Brain (organoid and tissue), 16 donors: ENCODE measurements at places on chromosomes 4 and X. TPM values are rescaled to one million over a fixed set of nuclear protein-coding genes. Genes with fewer than 3 reads are reported as not detected.
A peak's percentile ranks its signal among the peaks of the same experiment; 100 is the strongest.

UGT2B10 gene
- not detected for polyA plus RNA-seq

CASP3 gene
- polyA plus RNA-seq: 8.4 TPM

ADAM29 gene
- not detected for polyA plus RNA-seq

ARHGEF38 gene
- 0.12 TPM for polyA plus RNA-seq

TCEAL1 gene
- 28.5 TPM for polyA plus RNA-seq

TSPAN5 gene
- 18.3 TPM for polyA plus RNA-seq

PARM1 gene
- 11.2 TPM for polyA plus RNA-seq

SPARCL1 gene
- 345 TPM for polyA plus RNA-seq

KCNE5 gene
- 1.3 TPM for polyA plus RNA-seq

WDR17 gene
- polyA plus RNA-seq: 1.6 TPM

HPSE gene
- polyA plus RNA-seq: 4.3 TPM

DNA sequence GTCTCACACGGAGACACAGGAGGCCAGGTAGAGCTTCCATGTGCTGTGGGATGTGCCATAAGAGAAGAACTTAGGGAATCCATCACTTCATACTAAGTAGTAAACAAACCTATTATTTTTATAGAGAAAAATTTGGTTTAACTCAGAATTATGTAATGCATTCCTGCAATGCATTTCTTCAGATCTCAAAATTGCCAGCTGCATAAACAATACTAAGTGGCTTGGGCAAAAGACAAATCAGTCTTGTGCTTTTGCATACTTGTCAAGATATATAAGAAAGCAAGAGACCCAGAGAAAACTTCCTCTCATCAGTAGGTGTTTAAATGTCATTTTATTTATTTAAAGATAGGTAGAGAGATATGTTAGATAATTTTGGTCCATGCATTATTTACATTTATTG is 382.1 kb upstream of the CTSO start:
- no peak for DNase-seq

- no peak for DNase-seq
Observed at GRCh38 chr4:172377486-172378140, 564.4 kb downstream of the GALNTL6 start.

GRCh38 chr4:84894621-84895020 is 71.9 kb downstream of the WDFY3 start:
- DNase-seq: no peak

GRCh38 chr4:5887361-5888221 is 5.3 kb downstream of the CRMP1 start:
- DNase-seq: peak; percentile 88

GRCh38 chr4:55215087-55215486 is 89.7 kb upstream of the KDR start:
- no peak for DNase-seq

- no peak for DNase-seq
Observed at GRCh38 chr4:95980877-95981360, 141.0 kb downstream of the PDHA2 start.

DNA sequence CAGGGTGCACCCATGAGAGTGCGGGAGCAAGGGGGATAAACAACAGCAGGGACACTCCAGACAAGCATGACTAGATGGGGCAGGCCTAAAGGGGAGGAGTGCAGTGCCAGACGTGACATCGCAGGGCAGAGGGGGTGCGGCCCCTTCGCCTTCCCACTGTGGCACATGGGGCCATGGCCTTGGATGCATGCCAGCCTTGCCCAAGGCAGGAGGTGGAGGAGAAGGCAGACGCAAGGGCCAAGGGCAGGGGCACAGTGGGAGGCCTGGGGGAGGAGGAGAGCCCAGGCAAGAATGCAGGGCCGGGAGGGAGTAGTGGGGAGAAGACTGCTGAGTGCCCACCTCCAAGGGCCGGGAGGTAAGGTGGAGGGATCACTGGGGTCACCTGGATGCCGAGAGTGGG is 21.6 kb downstream of the PNMA6E start:
- no peak for DNase-seq

GRCh38 chr4:170849969-170850368 is 760.2 kb upstream of the AADAT start:
- no peak for DNase-seq

DNA sequence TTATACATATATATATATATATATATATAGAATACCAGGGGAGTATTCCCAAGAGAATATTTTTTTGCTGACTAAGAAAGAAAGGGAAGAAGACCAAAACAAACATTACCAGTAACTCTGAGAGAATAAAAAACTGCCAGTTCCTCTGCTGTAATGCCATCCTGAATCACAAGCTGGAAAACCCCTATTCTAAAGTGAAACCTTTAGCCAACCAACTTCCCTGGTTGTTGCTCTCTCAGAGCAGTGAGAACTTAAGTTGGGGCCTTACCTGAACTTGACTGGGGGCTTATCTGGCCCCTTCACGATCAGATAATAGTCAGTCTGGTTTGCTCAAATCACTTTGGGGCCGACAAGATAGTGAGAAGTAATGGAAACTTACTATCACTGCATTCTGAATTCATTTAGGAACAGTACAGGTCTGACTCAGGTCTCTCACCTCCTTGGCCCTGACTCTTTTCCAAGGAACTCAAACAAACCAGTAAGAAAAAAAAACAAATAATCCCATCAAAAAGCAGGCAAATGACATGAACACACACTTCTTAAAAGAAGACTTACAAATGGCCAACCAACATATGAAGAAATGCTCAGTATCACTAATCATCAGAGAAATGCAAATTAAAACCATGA is 62.5 kb downstream of the CD40LG start:
- no peak for DNase-seq

DNA sequence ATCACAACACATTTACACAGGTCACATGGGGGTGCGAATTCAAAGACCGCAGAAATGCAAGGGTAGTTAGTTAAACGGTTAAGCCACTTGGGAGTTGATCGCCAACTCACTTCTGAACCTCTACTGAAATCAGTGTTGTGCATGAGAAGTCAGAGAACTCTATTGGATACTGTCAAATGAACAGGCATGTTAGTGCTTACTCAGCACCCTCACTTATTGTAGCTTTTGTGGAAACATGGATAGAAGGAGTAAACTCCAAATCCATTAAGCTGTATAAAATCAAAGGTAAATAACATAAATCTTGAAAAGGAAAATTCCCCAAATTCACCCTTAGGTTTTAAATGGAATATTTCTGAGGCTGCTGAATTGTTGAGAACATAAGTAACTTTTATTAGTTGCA is 17.5 kb upstream of the ANXA10 start:
- DNase-seq: no peak

DNA sequence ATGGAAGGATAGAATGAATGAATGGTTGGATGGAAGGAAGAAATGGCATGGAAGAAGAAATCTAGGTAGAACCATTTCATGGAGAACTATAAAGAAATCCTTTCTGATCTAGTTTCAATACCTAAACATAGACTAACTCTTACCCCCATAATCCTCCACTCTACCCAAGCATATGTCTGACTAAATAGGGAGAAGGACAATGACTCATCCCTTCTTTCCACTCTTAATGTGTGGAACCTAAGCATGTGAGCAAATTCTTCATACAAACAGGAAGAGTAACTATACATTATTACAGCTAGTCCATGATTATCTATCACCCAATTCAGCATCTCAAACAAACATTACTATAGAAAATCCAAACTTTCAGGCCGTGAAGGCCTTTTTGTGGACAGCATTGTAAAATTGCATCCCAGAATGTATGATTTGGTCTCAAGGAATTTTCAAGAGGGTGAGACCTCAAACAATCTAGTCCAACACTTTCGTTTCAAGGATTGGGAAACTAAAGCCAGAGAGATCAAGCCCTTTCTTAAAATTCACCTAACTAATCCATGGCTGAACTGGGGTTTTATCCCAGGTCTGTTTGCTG is 11.2 kb downstream of the C1QTNF7 start:
- DNase-seq: no peak

GRCh38 chr4:172009446-172010230 is 196.4 kb downstream of the GALNTL6 start:
- no peak for DNase-seq

GRCh38 chr4:60359746-60360367 is 840.3 kb upstream of the ADGRL3 start:
- no peak for DNase-seq

DNA sequence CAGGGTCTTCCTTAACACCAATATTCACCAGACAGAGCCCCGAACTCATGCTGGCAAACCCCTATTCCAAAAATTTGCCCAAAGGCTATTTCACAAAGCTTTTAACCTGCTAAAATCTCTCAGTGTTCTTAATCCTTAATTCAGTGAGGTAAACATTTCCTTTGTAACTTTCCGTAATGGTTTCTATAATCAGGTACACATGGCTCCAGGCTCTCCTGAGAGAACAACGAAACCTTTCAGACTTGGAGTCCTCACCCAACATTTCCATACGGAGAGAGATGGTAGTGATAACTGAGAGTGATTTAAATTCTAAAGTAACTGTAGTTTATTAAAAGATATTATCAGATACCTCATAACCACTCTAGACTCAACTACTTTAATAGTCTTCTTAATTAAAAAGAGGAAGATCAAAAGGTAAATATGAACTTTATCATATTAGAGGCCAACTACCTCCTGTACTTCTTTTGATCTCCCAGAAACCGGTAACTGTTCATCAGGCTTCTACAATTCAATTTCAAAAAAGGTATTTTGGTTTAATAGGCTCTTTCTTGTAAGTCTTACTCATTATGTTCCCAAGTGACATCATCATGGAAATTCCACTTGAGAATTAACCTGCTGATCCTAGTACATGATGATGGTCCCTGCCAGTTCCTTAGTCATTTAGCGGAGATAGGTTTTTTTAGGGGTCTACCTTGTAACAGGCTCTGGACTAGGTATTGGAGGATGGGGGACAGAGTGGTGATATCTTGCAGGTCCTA is 91.4 kb upstream of the UCP1 start:
- DNase-seq: no peak

DNA sequence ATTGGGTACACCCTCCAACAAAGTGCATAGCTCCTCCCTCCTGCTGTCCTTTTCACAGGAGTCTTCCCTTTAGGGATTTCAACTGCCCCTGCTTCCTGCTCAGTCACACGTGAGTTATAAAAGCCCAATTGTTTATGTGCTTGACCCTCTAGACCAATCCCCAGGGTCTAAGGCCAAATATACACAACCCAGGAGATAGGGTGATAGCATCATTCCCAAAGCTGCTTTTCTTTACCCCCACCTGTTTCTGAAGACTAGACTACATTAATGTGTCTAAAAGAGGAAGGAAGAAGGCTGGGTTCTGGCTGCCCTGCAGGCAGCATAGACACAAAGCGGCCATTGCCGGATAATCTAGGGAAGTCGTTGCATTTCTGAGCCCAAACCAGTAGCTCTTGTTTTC is 526.7 kb upstream of the FRG1 start:
- DNase-seq: no peak

DNA sequence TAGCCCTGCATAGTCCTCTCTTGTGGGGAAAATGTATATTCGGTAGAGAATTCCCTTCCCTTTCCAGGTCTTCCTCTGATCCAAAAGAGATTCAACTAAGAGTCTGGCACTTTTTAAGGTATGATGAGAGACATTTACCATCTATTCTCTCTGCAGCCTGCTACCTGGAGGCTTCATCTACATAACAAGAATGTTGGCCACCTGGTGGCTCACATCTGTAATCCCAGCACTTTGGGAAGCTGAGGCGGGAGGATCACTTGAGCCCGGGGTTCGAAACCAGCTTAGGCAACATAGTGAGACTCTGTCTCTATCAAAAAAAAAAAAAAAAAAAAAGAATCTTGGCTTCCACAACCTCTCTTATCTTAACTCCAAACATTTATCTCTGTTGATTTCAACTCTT is 40.4 kb upstream of the NOCT start:
- no peak for DNase-seq

DNA sequence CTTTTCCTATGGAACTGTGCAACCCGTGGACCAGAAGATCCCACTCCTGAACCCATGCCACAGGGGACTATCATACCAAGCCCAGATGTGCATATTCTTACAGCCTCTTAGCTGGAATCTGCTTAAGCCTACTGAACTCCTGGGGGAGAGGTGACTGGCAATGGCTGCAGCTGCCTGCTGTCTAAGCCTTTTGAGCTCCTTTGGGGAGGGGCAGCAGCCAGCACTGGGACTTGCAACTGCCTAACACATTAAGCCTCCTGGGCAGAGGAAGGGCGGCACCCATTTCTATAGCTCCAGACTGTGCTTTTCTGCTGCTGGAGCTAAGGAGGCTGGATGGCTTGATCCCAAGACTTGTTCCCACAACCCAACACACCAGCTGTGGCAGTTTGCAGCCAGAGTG is 117.9 kb upstream of the VEGFC start:
- no peak for DNase-seq

- no peak for DNase-seq
Observed at GRCh38 chr4:152220201-152220666, 315.7 kb downstream of the FBXW7 start.

DNA sequence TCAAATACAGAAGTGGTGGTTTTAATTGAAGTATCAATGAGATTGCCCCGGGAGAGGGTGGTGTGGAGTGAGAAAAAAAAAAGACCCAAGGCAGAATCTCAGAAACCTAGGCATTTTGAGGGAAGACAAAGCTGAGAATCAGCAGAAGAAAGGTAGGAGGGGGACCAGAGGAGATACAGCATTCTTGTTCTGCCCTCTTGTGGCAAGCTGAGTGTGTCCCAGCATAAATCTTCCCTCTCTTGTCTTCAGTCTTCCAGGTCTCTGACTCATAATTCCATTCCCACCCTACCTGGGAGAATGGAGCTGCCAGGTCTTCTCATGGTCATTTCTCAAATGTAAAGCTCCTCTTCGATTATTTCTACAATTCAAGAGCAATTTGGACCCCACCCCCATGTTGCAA is 32.7 kb upstream of the MAGED1 start:
- DNase-seq: peak; percentile 59

GRCh38 chr4:95638920-95639501 is 90.2 kb upstream of the UNC5C start:
- DNase-seq: no peak

DNA sequence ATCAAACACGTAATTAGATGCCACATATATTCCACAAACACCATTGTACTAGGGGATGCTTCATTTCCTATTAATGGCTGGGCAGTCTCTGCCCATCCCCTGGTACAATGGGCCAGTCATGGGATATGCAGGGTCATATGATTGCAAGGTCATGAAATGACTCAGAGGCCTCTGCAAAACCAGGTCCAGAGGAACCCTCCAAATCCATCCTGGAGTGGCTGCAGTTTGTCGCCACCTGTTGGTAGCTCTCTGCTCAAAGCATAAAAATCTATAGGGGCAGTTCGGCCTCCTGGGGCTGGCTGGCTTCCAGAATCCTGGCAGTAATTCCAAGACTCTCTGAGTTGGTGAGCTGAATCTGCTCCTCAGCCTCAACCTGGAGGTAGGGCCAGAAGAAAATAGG is 22.9 kb upstream of the PUDP start:
- DNase-seq: no peak

DNA sequence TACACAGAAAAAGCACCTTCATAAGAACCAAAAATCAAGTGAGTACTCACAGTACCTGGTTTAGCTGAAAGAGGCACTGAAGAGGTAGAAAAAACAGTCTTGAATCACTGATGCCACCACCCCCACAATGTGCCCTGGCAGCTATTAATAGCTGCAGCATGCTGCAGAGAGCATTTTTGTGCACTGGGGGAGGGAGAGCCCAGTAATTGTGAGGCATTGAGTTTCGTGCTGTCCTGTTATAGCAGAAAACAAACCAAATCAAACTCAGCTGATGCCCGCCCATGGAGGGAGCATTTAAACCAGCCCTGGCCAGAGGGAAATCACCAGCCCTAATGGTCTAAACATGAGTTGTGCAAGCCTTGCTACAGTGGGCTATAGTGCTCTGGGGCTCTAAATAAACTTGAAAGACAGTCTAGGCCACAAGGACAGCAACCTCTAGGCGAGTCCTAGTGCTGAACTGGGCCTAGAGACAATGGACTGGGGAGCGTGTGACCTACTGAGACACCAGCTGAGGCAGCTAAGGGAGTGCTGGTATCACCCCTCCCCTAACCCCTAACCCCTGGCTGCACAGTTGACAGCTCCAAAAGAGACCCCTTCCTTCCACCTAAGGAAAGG is 106.3 kb upstream of the TMLHE start:
- DNase-seq: no peak
